ENCODE measurements at places on chromosomes 13 and 19.
A peak's percentile ranks its signal among the peaks of the same experiment; 100 is the strongest.

- DNase-seq: no peak
Measured at GRCh38 chr13:75785130-75785529, 149.0 kb downstream of the LMO7 start.

- peak; percentile 84 for DNase-seq
Measured at GRCh38 chr19:41887711-41888382, 4.9 kb downstream of the ARHGEF1 start.

DNA sequence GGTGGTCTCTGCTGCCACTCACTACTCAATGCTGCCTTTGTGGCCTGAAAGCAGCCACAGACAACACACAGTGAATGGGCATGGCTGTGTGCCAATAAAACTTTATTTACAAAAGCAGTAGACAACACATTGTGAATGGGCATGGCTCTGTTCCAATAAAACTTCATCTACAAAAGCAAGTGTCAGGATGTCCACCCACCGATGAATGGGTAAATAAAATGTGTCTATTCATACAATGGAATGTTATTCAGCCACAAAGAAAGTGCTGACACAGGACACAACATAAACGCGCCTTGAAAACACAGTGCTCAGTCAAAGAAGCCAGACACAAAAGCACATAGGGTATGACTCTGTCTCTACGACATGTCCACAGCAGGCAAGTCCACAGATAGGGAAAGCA lies 20.1 kb downstream of the ZSCAN5A start:
- DNase-seq: no peak

GRCh38 chr13:44101347-44102083 lies 221.8 kb downstream of the LACC1 start:
- no peak for DNase-seq

DNA sequence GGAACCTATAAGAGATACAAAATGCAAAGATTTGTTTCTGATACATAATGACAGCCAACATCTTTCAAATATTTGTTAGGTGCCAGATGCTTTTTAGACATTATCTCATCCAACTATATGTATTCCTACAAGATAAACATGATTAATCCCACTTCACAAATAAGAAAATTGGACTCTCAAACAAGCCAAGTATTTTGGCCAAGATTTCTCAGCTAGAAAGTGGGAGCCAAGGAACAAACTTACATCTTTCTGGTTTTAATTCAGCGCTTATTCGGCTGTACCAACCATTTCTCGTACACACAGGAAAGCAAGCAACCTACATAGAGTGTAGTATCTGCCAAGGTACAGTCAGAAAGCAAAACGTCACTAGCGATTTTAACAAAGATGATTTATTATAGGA lies 85.7 kb upstream of the SERP2 start:
- DNase-seq: no peak

DNA sequence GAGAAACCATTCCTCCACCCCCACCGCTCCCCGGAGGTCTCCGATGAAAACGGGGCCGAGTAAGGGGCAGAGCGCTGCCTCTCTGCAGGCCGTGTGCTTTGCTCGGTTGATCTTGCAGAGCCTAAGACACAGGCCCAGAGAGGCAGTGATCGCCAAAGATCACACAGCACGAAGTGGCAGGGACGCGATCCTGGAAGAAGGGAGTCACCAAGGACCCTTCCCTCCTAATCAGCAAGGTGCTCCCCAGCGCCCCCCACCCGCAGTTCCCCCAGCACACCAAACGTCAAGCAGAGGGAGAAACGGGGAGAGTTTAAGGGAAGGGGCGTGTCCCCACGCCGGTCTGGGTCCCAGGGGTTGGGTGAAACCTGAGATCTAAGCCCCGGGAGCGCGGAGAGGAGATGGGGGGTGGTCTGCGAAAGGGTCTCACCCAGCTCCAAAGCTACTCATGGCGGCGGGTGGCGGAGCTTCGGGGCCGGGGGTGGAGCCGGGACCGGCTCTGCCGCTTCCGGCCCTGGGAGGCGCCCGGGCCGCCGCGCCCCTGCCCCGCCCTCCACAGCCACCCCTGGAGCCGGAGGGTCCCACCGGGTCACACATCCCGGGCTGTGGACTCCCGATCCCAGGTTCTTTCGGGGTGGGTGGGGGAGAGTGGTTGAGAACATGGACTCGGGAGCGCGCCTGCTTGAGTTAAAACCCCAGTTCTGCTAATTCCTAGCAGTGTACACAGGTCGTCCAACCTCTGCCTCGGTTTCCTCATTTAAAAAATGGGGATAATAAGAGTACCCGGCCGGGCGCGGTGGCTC lies at the start of gene EML2:
Gene EML2, minus strand, starts transcription at position 468 of the 800 bp plus-strand sequence. Its CDS starts 21 bp downstream, at position 447.
- DNase-seq: peak; percentile 75

DNA sequence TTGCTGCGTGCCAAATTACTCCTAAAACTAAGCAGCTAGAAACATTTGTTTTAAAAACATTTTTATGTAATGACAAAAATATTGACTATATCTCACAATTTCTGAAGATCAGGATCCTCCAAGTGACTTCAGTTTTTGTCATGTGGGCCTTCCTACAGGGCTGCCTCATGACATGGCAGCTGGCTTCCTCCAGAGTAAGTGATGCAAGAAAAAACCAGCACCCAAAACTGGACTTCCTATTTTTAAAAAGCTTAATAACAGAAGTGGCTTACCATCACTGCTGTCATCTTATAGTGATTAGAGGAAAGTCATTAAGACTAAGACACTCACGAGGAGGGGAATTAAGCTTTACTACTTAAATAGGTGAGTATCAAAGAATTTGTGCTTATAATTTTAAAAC lies 681.7 kb downstream of the PCDH17 start:
- no peak for DNase-seq

DNA sequence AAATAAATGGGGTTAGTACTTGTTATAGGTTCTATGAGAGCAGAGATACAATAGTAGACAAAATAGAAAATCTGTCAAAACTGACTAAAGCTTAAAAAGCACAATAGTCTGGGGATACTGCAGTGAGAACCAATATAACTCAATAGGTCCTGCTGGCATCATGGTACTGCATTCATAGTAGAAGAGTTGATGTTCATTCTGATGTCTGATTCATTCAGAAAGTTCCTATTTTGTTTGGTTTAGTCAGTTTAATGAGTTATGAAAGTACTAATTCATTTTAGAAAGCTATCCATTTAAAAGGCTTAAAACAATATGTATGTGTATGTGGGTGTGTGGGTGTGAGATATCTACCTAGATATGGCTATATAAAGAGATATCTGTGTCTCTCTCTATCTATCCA lies 152.8 kb downstream of the LHFPL6 start:
- no peak for DNase-seq

DNA sequence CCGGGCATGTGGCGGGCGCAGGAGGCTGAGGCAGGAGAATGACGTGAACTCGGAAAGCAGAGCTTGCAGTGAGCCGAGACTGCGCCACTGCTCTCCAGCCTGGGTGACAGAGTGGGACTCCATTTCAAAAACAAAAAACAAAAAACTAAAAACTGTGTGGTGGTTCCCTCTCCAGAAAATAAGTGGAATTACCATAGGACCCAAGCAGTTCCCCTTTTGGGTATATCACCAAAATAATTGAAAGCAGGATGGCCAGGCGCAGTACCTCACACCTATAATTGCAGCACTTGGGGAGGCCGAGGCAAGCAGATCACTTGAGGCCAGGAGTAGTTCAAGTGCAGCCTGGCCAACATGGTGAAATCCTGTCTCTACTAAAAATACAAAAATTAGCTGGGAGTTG lies 15.7 kb upstream of the LDLR start:
- no peak for DNase-seq

GRCh38 chr13:66689628-66690027 lies 540.5 kb downstream of the PCDH9 start:
- no peak for DNase-seq

DNA sequence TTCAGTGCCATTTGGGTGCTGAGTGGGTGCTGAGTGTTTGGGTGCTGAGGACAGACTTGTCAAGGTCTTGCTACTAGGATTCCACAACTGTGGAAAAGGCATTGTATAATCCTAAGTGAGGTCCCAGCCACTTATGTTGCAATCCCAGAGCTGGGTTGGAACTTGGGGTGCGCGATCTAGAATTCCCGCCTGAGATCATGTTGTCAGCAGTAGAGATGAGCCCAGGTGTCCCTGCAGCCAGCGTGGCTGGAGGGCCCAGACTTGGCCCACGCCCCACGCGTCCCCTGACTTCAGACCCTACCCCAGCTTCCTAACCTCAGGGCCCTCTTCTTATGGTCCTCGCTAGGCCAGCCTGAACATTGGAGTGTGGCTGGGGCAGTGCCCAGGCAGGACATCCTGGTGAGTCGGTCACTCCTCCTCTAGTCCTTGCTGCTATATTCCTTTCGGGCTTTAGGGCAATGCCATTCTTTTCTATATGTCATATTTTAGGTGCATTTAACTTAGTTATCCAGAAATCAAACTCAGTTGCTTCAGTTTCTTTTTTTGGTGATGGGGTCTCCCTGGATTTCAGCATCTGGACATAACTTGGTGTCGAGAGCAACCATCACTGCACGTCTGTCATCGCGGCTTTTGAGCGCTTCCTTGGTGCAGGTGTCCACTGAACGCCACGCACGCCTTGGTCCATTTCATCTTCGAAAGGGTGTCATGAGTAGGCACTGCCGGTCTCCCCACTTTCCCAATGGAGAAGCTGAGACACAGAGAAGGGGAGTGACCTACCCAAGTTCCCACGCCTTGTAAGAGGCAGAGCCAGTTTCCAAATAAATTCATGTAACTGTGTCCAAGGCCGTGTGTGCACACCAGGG lies 46.4 kb upstream of the F7 start:
- DNase-seq: no peak

GRCh38 chr19:16051254-16052025 lies 24.9 kb upstream of the TPM4 start:
- DNase-seq: no peak

- DNase-seq: no peak
Measured at GRCh38 chr13:110471156-110471832, 90.2 kb downstream of the RAB20 start.

DNA sequence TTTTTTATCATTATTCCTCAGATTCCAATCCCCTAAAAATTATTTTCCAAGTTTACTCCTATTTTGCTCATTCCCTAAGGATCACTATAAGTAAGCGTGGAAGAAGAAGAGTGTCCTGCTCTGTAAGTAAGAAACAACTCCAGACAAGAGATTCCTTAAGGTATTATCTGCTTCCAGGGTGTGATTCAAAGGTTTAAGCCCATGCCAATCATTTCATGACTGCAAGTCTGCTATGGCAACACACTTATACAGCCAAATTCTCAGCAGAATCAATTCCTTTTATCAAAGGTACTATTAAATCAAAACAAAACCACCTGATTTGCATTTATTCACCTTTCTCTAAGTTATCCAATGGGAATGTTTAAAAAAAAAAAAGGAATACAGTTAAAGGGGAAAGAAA lies 43.7 kb downstream of the FOXO1 start:
- DNase-seq: no peak

- DNase-seq: no peak
Measured at GRCh38 chr13:98582947-98583346, 6.0 kb upstream of the STK24 start.

DNA sequence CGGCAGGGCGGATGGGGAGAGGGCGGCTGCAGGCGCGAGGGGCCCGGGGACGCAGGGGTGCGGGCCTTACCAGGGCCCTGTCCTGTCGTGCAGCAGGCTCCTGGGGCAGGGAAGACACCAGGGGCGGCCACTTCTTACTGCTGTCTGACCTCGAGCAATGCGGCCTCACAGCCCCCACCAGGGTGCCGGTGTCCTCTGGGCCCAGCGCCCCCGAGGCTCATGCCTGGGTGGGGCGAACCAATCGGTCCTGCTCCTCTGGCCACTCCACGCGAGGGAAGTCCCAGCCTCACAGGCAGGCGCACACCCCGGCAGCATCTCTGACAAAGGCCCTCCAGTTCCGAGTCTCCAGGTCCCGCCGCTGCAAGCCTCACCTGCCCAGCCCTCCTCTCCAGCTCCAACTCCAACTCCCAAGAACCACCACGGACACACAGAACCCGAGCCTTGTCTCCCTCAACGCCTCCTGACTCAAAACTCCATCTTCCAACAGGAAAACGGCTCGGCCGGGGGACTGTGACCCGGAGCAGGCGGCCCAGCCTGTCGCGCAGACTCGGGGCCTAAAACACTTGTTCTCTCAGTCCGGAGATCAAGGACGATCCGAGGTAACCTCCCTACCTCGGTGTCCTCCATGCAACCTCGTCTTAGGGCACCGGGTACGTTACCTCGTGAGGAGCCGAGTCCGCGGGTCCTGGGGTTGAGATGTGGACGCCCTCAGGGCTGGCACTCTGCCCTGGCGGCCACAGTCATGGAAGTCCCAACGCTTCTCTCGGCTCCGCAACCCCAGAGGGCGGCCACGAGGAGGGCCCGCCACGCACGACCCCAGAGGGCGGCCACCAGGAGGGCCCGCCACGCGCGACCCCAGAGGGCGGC lies 6.5 kb downstream of the FGF22 start:
- DNase-seq: no peak

DNA sequence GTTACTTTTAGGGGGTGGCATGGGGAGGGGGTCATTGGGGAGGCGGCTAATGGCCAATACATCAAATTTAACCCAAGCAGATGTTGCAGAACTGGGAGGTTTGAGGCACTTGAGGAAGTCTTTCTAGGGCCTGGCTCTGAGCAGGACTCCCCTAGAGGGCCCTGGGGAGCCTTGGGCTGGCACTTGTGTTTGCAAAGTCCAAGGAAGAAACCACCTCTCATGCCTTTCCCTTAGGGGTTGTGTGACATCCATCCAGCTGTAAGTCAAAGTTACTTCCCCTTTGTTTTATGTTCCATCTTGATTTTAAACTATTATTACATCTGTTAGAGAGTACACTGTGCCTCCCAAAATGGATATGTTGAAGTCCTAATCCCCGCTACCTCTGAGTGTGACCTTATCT lies 159.9 kb downstream of the KATNAL1 start:
- DNase-seq: no peak
